ENCODE measurements at places on chromosomes 2 and 18. TPM values are rescaled to one million over a fixed set of nuclear protein-coding genes. Genes with fewer than 3 reads are reported as not detected.
A peak's percentile ranks its signal among the peaks of the same experiment; 100 is the strongest.

Gene COL6A3
- total RNA-seq = 145 TPM

Gene RTTN
- 6.5 TPM for total RNA-seq

DNA sequence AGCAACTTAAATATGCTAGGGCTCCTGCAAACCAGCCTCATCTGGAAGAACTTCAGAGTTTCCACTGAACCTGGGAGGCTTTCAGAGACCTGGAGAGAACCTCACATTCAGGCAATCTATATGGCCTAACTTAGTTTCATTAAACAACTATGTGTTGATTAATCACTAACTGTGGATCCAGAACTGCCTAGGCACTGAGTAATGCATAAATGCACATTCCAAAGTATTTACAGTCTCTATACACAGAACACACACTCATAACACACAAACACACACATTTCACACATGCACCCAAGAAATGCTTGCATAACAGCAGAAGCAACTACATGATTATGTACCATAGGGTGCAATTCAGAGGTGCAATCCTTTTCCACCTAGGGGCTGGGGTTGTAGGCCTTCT is 552.8 kb downstream of the BCL11A start:
- DNase-seq = no peak

GRCh38 chr2:8534729-8535468 is 147.0 kb upstream of the ID2 start:
- DNase-seq = peak; percentile 76

DNA sequence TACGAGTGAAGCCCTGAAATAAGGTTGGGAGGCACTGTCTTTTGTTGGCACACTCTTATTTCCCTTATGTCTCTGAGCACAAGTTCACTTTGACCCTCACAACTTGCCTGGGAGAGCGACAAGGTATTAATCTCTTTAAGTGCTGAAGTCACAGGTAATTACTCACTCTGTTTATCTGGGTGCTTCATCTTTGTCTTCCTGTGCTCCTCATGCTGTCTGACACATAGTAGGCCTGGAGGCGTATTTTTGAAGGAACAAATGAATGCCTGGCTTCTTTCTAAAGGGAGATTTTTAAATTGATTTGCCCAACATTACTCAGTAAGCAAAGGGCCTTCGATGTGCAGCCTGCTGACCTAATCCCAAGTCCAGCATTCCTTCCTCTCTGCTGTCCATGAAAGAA is 507.1 kb upstream of the TNP1 start:
- no peak for DNase-seq

DNA sequence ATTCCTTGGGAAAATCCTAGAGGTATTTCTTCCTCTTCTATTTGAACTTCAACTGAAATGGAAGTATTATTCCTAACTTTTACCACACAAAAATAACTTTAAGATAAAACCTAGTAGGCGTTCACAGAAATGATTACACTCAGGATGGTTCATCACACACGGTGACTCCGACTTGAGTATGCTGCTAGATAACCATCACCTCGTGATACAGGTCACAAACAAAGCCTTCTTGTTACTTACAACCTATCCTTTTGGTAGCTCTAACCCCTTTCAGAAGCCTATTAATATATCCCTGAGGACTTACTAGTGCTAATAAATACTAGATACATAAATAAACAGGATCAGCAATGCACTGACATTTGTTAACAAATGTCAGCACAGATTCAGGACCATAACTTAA is 101.0 kb upstream of the DNER start:
- DNase-seq = no peak

GRCh38 chr2:173760553-173760952 is 204.6 kb downstream of the SP3 start:
- no peak for DNase-seq

DNA sequence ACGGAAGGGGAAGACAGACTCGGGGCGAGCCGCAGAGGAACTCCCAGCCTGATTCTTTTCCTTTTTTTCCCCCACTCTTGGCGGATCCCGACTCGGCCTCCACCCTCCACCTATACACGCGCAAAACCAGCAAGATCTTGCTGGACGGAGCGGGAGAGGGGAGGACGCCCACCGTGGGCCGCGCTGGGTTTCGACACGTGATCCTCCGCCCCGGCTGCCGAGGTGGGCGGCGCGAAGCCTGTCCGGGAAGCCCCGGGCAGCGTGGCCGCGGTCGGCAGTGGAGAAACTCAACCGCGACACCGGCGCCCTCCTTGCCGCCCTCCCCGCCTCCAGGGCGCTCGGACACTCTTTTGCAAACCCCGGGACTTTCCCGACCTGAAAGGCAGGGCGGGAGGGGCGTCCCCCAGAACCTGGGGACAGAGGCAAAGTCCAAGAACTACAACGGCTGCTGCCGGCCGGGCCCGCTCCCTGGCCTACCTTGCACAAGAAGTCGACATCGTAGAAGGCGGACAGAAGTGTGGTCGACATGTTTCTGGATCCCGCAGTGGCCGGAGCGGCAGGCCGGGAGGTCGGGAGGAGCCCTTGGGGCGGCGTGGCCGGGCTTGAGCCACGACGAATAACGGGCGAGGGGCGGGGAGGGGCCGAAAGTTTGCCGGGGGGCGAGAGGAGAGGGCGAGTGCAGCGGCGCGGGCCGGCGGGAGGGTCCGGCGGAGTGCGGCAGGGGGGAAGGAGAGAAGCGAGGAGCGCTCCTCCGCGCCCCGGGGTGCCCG is 433 bp downstream of the ZFP36L2 start:
- DNase-seq = peak; percentile 80

- no peak for DNase-seq
These were observed 41.4 kb upstream of the RNU4ATAC start for GRCh38 chr2:121489284-121489683.

- no peak for DNase-seq
These were observed 166.1 kb upstream of the RAB6C start for GRCh38 chr2:129813404-129813803.

- DNase-seq = no peak
These were observed 956.9 kb upstream of the SLC39A10 start for GRCh38 chr2:194700116-194700515.

GRCh38 chr2:39867268-39867667 is 88.2 kb upstream of the THUMPD2 start:
- no peak for DNase-seq

- DNase-seq = no peak
These were observed 383.7 kb downstream of the SOCS6 start for GRCh38 chr18:70672581-70672980.

GRCh38 chr18:4586731-4587130 is 131.6 kb upstream of the DLGAP1 start:
- DNase-seq = no peak

- DNase-seq = no peak
These were observed 246.6 kb downstream of the FHOD3 start for GRCh38 chr18:36543991-36544725.

GRCh38 chr18:46387441-46388131 is 269.4 kb downstream of the LOXHD1 start:
- no peak for DNase-seq

DNA sequence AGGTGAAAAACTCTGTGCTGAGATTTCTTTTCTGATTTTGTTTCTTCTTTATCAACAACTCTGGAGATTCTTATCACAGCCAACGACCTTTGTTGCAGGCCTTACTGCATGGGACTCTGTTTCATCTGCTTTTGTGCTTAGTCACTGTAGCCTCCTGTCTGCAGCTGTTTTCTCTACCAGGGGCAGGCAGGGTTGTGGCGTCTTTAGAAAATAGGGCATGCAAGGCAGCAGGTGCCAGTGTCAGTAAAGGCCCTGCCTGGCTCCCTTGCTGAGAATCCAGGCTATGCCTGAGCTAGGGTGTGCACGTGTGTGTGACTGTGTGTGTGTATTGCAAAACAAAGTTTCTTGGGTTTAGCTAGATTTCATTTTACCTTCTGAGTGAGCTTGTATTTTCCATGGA is 14.6 kb upstream of the SLC9A2 start:
- no peak for DNase-seq

DNA sequence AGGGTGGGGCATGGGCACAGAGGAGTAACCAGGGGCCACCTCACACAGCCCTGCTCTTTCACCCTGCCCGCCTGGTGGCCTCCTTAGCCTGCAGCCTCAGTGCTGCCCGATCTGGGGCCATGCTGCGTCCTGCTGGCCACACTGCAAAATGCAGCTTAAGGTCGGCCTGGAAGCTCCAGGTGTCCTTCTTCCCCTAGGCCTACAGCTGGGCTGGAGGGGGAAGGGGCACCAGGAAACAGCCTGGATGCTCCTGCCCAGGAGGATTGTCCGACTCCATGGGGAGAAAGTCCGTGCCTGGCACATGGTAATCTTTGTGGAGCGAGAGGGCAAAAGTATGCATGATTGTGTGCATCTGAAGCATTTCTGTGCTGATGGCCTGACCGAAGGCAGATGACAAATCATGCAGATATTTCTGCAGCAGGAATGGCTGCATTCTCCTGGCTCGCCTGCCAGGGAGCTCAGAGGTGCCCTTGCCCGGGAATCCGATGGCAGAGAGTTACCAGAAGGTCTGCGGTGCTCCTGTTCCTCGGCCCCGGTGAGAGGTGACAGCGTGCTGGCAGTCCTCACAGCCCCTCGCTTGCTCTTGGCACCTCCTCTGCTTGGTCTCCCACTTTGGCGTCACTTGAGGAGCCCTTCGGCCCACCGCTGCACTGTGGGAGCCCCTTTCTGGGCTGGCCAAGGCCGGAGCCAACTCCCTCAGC is 12.8 kb upstream of the ALPP start:
- DNase-seq = no peak

- no peak for DNase-seq
These were observed 54.8 kb upstream of the ZC3H15 start for GRCh38 chr2:186431306-186431705.
